ENCODE measurements at places on chromosomes 13 and 19.
A peak's percentile ranks its signal among the peaks of the same experiment; 100 is the strongest.

GRCh38 chr13:76758738-76759137 lies 127.5 kb downstream of the KCTD12 start:
- no peak for DNase-seq

DNA sequence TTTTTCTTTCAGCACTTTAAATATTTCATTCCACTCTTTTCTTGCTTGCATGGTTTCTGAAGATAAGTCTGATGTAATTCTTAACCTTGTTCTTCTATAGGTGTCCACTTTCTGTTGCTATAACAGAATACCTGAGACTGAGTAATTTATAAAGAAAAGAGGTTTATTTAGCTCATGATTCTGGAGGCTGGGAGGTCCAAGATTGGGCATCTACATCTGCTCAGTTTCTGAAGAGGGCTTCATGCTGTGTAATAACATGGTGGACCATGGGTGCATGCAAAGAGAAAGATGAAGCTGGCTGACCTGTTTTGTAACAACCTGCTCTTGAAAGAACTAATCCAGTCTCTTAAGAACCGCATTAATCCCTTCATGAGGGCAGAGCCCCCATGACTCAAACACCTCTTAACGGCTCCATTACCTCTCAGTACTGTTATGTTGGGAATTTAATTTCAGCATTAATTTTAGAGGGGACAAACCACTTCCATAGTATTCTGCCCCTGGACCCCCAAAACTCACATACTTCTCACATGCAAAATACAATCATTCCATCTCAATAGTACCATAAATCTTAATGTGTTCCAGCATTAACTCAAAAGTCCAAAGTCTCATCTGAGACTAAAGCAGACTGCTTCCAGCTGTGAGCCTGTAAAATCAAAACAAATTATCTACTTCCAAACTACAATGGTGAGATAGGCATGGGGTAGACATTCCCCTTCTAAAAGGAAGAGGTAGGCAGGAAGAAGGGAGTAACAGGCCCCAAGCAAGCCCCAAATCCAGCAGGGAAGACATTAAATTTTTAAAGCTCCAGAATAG lies 9.6 kb upstream of the FGF9 start:
- DNase-seq, result no peak

DNA sequence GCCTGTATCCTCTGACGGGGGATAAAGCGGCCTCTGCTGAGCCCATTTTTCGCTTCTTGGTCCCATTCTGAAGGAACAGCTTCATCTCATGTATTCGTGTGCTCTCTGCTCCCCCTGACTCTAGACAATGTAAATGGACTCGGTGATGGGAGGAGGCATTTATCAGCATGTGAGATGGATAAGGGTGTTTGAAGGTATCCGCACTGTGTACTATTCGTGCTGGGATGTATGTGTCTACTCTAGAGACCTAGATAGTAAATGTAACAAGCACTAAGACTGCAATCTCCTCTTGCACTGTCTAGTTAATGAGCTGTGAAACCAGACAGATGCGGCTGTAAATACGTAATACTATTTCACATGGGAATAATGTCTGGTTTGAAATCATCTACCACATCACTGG lies 134.6 kb upstream of the ARGLU1 start:
- no peak for DNase-seq

DNA sequence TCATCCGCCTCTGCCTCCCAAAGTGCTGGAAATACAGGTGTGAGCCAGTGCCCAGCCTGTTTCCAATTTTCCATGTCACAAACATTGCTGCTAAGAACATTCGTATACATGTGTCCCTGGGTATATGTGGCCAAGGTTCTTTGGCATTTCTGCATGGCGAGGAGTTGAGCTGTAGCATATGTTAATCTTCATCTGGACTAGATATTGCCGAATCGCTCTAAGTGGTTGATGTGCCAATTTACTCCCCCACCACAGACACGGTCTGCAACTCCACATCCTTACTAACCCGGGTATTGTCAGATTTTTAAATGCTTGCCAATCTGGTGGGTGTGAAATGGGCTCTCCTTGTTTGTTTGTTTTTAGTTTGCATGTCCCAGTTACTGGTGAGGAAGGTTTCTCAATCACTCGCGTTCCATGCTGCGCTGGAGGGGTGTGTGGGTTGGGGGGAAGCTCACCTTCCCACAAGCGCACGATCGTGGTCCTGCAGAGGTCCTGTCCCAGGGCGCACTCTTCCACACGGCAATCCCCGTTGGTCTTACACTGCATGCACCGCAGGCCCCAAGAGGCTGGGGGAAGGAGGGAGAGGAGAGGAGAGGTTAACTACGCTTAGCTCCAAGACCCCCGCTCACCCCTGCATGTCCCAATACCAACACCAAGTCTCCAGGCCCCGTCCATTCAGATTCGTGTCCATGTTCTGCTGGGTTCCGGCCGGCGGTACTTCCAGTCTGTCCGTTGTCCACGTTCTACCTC lies 2.7 kb downstream of the PLAUR start:
- DNase-seq, result no peak

- DNase-seq, result no peak
These were observed 4.7 kb downstream of the GPATCH1 start for GRCh38 chr19:33085570-33086128.

DNA sequence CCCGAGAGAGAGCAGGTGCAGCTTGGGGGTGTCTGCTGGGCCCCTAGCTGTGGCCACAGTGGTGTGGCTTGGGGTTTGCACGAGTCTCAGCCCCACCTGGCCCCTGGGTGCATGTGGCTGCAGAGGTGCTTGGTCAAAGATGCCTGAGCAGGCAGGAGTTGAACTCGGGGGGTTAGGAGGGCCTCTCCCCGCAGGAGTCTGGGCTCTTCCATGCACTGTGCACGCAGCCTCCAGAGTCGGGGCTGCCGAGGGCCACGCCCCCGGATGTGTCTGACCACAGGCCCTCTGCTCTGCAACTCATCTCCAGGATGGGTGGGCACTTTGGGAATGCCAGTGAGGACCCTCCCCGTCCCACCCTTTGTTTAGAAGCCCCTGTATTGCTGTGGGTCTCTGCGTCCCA lies 91.5 kb upstream of the MCF2L start:
- no peak for DNase-seq

DNA sequence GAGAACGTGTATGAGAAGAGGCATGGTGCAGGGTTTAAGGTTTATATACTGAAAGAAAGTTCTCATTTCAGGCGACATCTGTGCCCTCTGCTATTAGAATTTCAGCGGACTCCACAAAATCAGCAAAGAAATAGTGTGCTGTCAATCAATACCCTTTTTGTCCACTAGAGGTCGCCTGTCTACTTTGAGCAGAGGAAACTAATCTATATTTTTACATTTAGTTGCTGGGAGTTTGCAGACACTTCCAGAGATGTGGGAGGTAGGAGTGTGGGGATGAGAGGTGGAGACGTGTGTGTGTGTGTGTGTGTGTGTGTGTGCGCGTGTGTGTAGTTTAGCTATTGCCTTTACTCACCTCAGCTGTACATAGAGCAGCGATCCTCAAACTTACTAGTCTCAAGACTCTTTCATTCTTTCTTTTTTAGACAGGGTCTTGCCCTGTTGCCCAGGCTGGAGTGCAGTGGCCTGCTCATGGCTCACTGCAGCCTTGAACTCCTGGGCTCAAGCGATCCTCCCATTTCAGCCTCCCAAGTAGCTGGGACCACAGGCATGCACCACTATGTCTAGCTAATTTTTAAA lies 9.7 kb downstream of the INAFM1 start:
- DNase-seq, result peak; percentile 53

DNA sequence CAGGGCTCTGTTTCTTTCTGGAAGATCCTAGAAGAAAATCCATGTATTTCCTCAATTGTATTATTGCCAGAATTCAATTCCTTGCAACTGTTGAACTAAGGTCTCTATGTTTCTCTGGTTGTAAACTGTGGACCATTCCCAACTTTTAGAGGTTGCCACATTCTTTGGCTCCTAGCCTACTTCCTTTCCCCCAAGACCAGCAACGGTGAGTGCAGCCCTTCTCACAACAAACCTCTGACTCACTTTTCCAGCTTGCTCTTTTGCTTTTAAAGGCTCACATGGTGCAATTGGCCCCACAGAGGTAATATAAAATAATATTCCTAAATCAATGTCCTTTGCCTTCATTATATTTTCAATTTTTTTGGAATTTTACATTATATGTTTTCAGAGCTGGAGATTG lies 371.3 kb downstream of the SLITRK5 start:
- no peak for DNase-seq

GRCh38 chr13:72586518-72586917 lies 140.9 kb downstream of the MZT1 start:
- no peak for DNase-seq

- no peak for DNase-seq
These were observed 283.2 kb upstream of the SLC10A2 start for GRCh38 chr13:103349211-103349980.

GRCh38 chr19:40718774-40719391 lies 2.0 kb downstream of the ITPKC start:
- peak; percentile 81 for DNase-seq

DNA sequence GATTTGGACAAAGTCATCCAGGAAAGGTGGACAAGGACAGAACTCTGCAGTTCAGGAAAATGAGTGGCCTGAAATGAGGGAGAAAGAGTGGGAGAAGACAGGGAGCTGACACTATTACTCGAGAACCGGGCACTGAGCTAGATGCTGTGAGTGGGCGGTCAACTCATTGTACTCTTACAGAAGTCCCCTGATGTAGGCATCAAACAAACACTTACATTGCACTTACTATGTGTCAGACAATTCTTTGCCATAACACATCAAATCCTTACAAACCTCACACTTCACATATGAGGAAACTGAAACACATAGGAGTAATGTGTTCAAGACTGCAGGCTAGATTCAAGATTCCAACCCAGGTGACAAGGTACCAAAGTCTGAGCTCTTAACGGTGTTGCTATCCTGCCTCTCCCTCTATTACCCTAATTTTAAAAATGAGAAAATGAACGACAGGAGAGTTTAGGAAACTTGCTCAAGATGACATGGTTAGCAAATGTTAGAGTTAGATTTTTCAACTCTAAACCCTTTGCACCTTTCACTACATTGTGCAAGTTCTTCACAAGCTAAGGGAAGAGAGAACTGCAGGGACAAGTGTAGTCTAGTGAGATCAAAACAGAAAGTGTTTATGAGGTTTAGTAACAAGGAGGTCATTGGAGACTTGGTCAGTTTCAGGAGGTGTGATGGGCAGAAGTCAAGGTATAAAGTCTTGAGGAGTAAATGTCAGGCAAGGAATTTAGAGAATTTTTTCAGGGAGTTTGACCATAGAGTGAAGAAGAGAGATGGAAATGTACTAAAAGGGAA lies 4.9 kb upstream of the MEDAG start:
- peak; percentile 58 for DNase-seq

DNA sequence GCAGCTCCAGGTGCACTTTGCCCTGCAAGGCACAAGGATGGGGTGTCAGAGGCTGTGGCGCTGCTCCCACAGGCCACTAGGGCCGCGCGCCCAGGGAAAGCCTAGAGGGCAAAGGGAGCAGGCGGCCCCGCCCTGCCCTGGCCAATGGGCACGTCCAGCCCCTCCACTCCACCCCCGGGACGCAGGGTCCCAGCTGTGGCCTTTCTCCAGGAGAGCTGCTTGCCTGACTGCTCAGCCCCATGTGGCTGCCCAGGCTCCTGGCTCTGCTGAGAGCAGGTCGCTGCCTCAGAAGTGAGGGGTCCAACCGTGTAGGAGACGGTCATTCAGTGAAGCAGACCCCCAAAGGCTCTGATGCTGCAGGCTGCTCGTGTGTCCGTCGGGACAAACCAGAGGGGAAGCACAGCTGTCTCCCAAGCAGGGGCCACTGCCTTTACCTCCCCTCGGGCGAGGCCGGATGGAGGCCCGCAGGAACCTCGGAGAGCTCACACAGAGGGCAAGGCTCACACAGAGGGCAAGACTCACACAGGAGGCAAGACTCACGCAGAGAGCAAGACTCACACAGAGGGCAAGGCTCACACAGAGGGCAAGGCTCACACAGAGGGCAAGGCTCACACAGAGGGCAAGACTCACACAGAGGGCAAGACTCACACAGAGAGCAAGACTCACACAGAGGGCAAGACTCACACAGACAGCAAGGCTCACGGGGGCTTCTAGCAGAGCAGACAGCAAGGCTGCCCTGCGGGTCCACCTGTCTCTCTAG lies 56.2 kb upstream of the C13orf46 start:
- no peak for DNase-seq

DNA sequence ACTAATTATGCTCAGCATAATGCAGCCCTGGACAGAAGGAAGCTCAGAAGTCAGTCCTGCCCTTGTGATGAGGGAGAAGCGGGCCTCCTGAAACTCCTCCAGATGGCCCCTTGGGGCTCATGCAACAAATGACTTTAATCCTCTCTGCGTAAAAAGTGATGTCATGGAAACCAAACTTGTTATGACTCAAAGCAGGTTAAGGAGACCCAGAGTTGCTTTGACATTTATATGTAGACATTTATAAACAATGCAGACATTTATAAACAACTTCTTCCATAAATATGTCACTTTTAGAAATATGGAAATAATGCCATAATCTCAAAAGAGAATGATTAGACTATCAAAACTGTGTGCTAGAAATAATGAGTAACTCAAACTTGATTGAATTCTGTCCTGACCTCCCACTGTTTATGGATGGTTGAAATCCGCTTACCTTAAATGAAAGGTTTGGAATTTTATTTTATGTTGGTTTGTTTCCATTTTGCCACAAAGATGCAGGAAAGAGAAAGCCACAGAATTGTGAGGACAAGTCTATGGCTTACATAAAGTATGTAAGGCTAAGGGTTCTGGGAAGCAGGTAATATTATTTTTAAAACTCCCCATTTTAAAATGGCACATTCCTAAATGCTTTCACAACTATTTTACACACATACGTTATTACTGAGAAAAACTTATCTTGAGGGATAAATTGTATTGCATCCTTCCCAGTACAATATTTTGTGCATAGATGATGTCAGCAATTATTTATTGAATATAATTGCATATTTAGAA lies 73.7 kb downstream of the CYSLTR2 start:
- DNase-seq, result peak; percentile 38

- no peak for DNase-seq
These were observed 55.2 kb downstream of the CEBPG start for GRCh38 chr19:33428627-33429125.

DNA sequence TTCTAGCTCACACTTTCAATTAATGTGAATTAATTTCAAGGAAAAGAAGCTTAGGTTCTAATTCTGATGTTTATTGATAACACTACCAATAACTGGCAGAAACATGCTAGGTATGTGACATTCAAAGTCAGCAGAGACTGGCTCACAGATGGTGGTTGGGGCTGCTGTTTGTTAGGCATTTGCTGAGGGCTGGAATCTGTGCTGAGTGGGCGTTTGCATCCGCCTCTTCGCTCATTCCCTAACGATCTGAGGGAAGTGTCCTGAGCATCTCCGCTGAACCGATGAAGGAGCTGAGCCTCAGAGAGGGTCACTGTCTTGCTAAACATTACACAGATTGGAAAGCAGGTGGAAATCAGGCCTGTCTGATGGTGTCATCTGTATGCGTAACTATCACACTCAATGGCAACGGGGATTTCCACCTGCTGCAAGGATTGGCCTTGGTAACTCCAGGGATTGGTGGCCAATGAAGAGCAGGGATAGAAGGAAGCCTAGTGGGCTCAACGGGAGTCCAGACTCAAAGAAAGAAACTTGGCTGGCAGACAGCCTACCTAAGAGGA lies 338.9 kb downstream of the TEX29 start:
- DNase-seq, result no peak

DNA sequence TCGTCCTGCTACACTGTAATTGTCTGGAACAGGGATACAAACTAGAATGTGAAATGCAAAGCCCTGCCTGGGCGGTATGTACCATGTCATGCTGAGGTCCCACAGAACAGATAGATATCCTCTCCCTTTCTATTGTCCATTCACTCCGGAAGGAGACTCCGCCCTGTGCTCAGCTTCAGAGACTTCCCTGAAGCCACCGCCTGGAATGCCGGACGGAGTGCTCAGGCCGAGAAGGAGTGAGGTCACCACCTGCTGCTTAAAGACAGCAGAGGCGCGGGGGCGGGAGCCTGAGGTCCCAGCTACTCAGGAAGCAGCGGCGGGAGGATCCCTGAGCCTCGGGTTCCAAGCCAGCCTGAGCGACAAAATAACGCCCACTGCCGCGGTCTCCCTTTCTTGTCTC lies 890 bp upstream of the ZNF611 start:
- peak; percentile 15 for DNase-seq
